ENCODE measurements at places on chromosomes 1 and 21.

- peak; percentile 81 for DNase-seq
These were observed 85.8 kb upstream of the RGS1 start for GRCh38 chr1:192489748-192490147.

DNA sequence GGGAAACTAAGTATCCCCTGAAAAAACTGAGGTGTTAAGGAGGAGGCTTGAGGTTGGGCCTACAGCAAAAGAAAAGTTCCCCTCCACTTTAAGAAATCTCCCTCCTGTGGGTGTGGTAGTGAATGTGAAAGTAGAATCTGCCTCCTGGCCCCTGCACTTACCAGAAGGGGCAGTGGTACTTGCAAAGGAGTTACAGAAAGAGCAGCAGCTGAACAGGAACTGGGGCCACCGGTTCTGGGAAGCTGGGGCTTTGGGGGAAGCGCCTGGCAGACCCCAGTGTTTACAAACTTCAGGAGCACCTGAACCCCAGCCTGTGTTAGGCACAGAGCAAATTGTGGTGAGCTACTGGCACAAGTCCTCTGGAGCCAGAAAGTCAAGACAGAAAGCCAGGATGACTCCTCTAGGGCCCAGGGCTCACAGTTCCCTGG lies 250.2 kb upstream of the FGGY start:
- no peak for DNase-seq

DNA sequence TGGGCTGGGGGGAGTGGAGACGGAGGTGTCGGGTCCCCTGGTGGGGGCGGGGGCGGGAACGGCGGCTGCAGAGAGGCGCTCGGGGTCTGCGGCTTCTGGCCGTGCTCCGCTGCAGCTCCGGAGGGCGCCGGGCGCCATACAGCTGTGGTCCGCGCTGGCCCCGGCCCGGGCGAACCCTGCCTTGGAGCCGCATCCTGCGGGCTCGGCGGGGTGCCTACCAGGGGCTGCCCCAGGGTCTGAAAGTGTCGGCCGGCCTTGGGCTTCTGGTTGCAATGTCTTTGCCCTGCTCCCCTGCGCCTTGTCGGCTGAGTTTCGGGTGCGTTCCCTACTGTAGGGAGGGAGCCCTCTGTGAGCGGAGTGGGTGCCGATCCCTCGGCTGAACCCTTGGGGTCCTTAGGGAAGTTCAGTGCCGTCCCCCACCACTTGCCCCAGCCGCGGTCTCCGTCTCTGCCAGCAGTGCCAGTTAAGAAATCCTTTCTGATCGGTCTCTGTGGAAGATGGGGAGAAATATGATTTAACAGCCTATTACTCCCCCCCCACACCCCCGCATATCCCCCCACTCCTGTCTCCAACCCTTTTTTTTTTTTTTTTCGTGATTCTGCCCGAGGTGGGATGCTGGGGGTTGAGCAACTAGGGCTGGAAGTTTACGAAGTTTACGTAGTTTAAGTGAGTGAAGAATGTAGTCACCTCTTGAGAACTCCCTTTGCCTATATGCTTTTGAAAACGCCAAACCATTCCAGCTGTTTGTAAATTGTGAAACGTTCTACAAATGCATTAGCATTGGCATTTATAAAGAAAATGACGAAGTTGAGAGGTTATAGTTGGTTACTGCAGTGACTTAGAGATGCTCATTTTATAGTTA lies 588 bp downstream of the NEXN start:
- DNase-seq, result no peak

GRCh38 chr21:34590520-34590919 lies 24.4 kb downstream of the RCAN1 start:
- DNase-seq, result no peak

- no peak for DNase-seq
These were observed 7.7 kb upstream of the IL10RB start for GRCh38 chr21:33258475-33258874.

GRCh38 chr1:62175568-62176179 lies 19.0 kb upstream of the L1TD1 start:
- DNase-seq, result peak; percentile 10

DNA sequence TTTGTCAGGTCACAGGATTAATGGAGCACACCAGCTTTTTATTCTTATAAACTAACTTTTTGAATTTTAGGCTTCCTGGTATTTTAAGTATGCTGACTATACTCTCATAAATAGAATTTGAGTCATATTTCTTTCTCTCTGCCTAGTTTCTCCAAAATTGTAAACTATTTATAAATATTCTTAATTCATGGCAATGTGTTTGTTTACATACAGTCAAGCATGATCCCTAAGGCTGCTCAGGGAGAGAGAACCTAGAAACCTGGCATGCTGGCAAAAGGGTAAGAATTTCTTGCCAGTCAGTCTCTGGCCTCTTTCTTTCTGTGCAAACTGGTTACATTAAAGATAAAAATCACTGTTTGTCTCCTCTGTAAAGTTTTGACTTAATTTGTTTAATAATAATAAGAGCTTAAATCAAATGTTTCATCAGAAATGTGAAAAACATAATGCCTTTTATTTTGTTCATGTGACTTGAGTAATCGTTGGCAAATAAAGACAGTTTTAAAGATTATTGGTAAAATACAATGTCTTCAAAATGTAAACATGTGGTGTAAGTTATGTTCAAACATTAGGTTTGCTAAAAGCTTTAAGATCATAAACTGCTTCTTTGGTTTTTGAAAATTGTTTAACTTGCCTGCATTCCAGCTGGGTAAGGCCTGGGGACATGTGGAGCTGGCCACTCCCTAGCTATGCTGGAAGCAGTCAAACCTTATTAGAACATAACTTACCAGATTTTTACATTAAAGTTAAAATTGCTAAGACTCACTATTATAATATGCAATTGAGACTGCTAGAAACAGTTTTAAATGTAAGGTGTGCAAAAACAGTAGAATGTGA lies 1401.7 kb downstream of the NCAM2 start:
- DNase-seq, result no peak

Measured in fibroblast of skin of left biceps (primary cell).